ENCODE measurements at places on chromosomes 12 and 14.

GRCh38 chr12:17414596-17414995, 675.4 kb downstream of the RERGL start:
- DNase-seq = peak; percentile 6

DNA sequence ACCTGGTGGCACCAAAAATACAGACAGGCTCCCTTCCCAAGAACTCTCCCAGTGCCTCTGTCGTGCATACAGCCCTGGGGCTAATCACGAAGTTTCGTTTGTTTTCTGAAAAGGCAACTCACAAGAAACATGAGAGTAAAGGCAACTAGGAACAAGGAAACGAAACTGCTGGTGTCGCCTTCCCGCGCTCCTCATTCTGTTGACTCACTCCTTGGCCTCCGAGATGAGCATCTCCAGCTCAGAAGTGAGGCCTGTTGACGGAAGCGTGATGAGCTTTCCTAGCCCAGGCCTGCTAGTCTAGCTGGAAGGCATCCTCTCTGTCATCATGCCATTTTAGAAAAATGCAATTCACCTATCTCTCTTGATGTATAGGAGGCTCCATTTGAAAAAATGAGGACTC, 50.5 kb downstream of the TTC9 start:
- DNase-seq = no peak

GRCh38 chr12:56520048-56520447, 1.6 kb upstream of the RBMS2 start:
- peak; percentile 33 for DNase-seq

- no peak for DNase-seq
These were observed 16.2 kb downstream of the PLEKHD1 start for GRCh38 chr14:69500736-69501135.

- DNase-seq = no peak
These were observed 47.3 kb downstream of the ELK3 start for GRCh38 chr12:96241431-96241830.

GRCh38 chr14:24879661-24880386, 170.1 kb downstream of the STXBP6 start:
- no peak for DNase-seq

GRCh38 chr12:122137229-122137628, 36.8 kb downstream of the IL31 start:
- no peak for DNase-seq

DNA sequence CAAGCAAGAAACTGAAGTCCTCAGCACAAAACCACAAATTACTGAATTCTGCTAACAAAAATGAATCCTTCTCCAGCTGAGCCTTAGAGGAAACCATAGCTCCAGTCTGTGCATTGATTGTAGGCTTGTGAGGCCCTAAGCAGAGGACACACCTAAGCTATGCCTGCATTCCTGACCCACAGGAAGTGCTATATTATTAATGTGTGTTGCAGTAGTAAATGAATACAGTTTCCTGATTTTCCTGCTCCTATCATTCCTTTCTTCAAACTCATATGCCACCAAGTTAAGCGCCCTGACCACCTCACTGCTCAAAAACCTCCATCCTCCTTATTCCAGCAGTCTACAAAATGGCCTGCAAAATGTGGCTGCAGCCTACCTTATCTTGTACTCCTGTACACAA, 151.9 kb upstream of the ABCD2 start:
- DNase-seq = no peak

DNA sequence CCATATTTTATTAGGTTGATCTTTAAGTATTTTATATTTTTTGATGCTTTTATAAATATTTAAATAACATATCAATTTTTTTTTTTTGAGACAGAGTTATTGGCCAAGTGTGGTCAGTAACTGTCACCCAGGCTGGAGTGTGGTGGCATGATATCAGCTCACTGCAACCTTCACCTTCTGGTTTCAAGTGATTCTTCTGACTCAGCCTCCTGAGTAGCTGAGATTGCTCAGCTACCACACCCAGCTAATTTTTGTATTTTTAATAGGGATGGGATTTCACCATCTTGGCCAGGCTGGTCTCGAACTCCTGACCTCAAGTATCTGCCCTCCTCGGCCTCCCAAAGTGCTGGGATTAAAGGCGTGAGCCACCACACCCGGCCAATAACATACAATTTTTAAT, 71.1 kb downstream of the FUT8 start:
- DNase-seq = no peak

DNA sequence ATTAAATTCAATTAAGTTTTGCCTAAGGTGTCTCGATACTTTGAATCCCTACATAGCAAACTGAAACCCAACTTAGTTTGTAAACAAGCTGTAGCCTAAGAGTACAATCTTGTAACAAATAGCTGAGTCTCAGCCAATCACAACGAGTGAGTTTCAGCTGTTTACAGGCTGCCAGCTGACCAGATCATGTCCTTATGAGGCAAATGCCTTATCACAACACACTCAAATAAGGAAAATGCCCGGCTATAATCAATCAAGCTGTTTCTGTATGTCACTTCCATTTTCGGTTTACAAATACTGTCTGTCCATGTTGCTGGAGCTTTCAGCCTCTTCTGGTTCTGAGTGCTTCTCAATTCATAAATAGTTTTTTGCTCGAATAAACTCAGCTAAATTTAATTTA, 943.8 kb downstream of the SLC16A7 start:
- DNase-seq = no peak
